Stimulated activated CD8-positive, alpha-beta memory T cell treated with anti-CD3 and anti-CD28 coated beads, Interleukin-4, amount 100 ng/mL, for 4 hours (primary cell): ENCODE measurements at places on chromosomes 4 and X.

GRCh38 chr4:103074744-103075434, 1.7 kb downstream of the SLC9B2 start:
- DNase-seq = no peak

DNA sequence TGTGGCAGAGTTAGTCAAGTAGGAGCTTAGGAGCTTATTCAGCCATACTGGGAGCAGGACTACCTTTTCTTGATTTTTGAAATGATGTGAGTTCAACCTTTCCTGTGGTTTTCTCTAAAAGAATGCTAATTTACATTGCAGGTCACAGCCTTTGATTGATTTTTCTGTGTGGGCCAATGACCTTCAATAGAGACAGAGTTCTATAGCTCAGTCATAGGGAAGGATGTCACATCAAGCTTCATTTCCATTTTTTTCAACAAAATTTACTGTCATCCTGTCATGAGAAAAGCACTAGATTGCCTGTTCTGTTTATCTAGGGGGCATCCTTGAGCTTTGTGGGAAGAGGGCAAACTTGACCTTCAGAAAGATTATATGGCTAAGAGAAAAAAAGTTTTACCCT, 448.7 kb downstream of the MID1IP1 start:
- no peak for DNase-seq

DNA sequence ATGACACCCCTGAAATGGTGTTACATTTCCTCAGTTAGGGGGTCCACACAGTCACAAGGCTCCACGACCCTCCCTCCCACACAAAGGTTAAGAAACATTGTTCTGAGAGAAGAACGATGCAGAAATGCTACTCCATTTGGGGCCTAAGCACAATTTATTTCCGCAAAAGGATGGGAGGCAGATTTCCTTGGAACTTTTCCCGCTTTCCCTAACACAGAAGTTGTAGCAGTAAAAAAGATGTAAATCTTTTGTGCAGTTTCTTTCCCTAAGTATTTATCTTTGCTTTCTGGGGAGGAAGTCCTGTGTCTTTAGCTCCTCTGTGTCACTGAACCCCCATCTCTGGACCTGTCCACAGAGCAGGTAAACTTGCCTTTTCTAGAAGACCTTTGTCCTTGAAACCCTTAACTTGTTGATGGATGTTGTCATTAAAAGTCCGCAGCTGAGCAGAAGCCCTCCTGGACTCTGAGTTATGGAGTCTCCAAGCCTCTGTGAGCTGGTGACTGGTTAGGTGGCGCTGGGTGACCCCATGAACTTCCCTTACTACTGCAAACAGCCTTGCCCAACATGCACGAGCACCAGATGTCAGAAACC, 67.2 kb upstream of the SHISA3 start:
- DNase-seq = no peak

GRCh38 chr4:112753333-112753732, 116.4 kb downstream of the LARP7 start:
- DNase-seq = no peak

- no peak for DNase-seq
Measured at GRCh38 chr4:118760092-118760491, 74.9 kb downstream of the METTL14 start.

GRCh38 chr4:3290889-3291321, 1.9 kb upstream of the RGS12 start:
- no peak for DNase-seq

DNA sequence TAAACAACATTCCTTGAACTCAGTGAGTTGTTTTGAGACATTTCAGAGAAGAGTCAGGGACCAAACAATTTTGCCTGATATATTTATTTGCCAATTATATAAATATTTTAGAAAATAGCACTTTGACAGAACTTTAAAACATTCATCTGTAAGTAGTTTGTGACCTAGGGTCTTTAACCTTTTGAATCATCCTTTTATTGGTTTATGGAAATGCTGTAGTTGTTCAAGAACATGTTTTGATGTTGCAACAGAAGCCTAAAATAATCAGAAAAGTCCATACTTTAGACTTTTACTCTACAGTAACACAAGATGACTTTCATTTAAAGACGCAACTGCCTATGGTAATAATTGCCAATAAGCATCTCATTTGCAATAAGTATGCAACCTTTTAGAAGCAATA, 43.0 kb downstream of the CXCL1 start:
- no peak for DNase-seq

DNA sequence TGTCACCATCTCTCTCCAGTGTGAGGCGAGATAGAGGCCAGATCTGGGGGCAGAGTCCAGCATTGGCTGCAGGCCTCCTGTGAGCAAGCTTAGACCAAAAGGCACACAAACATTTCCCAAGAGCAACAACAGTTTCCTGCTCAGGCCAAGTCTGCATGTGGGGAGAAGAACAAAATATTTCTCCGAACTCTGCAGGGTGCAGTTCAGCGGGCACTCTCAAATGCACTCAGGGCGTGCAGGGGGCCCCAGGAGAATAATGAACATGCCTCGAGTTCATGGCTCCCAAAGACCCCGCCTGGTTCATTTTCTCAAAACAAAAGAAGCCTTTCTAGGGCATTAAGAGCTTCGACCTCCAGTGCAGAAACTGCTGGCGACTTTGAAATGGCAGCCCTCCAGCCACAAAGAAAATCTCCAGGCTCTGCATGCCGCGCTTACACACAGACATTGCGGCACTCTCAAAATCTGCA, 57.8 kb upstream of the HELT start:
- DNase-seq = no peak

DNA sequence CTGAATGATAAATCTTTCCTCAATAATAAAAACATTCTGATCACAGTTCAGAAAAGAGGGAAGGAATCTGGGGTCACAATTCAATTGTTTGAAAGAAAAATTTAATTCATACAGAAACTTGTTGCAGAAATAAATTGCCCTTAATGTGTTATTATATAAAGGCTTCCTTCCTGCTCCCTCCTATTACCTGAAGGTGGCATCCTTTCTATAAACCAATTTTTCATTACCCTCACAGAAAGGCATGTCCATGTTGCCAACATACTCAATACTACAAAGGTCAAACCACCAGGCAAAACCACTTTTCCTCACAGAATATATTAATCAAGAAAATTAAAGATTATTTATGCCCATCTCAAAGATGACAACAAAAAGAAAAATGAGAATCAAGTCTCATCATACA, 194.3 kb upstream of the CT83 start:
- DNase-seq = no peak

DNA sequence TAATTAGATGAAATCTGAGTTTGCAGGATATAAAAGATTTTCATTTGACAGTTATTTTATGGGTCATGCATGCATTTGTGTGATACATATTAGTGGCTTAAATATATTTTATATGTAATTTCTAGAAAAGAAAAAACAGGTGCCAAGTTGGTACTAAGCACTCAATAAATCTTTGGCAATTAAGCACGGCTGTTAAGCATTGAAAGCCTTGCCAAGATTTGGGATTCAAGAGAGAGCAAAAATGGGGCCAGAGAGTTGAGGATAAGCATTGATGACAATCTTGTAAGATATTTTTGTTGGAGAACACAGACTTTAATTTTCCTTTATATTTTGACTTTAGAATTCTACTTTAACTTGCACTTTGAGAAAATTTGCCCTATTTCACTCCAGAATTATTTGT, 249.8 kb upstream of the MAD2L1 start:
- DNase-seq = no peak

DNA sequence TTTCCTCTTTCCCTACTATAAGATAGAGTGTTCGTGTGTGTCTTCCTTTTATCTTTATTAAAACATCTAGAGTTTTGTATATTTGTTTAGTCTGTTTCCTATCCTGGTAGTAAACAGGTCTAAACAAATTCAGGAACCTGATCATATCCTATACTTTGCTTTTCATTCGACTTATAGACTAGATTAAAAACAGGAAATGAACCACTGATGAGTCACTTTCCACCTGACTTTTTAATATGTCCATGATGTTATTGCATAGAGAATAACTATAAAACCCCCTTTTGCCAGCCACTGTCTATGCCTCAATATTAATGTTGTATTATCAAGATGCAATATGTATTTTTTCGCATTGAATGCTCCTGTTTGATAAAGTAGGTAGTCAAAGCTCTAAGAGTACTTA, 1794.0 kb downstream of the STIM2 start:
- DNase-seq = no peak

GRCh38 chr4:2906218-2906617, 57.0 kb downstream of the NOP14 start:
- DNase-seq = no peak

DNA sequence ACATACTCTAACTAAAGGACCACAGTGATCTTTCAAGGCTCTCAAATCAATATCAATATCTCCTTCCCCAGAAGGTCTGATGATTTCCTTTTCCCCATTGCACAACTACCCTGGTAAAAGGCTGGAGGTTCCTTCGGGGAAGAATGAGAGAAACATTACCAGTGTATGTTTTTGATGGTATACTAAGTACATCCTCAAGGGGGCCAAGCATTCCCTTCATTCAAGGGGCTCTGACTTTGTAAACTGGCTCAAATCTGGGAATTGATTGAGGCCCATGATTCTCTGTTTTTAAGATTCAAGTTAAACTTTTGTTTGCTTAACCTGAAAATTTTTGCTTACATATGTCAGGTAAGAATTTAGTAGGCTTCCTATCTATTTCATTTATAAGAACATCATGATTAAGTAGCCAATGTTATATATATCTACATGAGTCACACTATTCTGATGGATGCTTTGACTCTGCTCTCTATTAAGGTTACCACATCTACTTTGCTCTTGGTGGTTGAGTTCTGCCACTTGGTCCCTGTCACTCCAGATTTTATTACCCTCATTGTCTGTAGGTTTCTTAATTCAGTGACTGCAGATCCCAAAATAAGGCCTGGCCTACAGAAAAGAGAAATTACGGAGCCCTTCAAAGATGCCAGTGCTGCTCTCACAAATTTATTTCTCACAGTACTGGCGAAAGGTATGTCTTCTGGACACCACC, 16.4 kb upstream of the GUCY1B1 start:
- no peak for DNase-seq

GRCh38 chr4:187274153-187274552, 550.5 kb upstream of the FAT1 start:
- DNase-seq = no peak

DNA sequence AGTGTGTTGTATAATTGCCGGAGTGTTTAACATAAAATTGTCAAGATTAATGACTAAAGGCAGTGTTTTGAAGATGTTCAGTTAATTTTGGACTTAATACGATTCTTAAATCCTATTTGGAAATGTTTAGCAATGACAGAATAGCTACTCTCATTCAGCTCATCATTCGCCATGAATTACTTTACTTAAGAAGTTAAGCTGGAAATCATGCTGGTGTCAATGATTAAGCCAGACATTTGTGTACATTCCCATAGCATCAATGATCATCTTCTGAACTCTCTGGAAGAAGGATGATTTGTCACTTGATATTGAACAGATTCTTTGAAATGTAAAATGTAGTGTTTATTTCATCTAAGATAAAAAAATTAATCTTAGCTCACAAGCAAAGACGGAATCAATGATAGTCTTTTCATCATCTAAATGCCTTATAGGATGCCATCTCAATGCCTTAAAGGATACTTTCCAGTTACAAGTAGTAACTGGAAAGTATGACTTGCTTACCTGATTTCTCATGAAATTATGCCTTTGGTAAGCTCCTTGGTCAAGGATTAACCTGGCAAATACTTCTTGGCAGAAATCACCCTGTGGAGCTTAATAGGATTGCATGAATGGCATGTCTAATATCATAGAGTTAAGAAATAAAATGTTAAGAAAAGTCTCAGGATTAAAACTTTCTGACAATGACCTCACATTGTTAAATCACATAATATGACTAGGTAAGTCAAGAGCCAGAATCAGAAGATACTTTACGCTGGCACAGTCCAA, 515.5 kb upstream of the AGA start:
- no peak for DNase-seq

DNA sequence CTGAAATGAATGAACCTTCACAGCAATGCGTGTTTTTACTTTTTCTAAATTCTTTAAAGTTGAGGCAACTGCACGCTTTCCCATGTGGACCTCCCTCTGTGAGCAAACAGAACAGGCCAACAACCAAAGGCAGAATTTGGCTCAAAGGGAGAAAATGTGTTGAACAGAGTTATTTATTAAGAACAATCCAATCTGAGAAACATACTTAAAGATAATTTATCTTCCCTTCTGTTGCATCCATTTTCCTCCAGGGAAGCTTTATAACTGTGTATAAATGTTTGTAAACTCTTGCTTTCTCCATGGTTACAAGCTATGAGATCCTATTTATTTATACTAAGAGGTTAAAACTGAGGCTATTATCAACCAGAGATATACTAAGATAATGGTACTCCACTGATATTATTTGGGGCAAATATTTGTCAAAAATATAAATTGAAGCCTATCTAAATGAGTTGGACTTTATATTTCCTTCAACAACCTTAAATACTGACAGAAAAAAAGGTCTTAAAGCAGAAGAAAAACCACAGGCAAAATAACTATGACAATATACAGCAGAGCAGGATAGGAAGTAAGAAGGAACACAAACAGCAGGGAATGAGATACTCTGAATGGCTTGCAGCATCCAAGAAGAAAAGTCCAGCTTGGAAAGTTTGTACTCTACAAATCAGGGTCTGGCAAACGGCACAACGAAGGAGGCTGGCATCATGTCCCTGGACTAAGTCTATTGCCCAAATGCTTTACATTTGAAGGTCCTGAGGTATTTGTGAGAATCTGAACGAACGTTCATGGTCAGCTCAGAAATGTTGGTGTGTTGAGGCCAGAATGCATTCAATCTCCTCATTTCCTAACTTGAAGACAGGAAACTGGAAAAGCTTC, 663.2 kb upstream of the INTU start:
- DNase-seq = no peak

GRCh38 chrX:31590581-31591114, 518.8 kb upstream of the FTHL17 start:
- no peak for DNase-seq
